Glutamatergic neuron (in vitro differentiated cells): ENCODE measurements at places on chromosomes 1 and 21. TPM values are rescaled to one million over a fixed set of nuclear protein-coding genes. Genes with fewer than 3 reads are reported as not detected.

GRCh38 chr1:113074237-113074636, 1.2 kb downstream of the LRIG2 start:
- H3K27me3 ChIP-seq = peaks cover 8% of the 10 kb centered on the region
- peak overlapping the region; percentile 100 for H3K4me3 ChIP-seq
- no peak for DNase-seq
- peaks cover 5% of the 10 kb centered on the region for H3K4me1 ChIP-seq
- H3K36me3 ChIP-seq = no peaks in the 10 kb centered on the region
- peak overlapping the region; percentile 99 for H3K27ac ChIP-seq

- peaks cover 5% of the 10 kb centered on the region for H3K36me3 ChIP-seq
- no peak within 1 kb of the TSS for H3K4me3 ChIP-seq
- H3K27me3 ChIP-seq = peaks cover 6% of the 10 kb centered on the region
- H3K4me1 ChIP-seq = no peaks in the 10 kb centered on the region
- DNase-seq = peak; percentile 30
- no peak within 1 kb of the TSS for H3K27ac ChIP-seq
These were observed at the start of gene C1orf94 for GRCh38 chr1:34176830-34177603. Gene C1orf94 (plus strand): TSS chr1:34176907. CDS start chr1:34177790, 883 bp downstream.

DNA sequence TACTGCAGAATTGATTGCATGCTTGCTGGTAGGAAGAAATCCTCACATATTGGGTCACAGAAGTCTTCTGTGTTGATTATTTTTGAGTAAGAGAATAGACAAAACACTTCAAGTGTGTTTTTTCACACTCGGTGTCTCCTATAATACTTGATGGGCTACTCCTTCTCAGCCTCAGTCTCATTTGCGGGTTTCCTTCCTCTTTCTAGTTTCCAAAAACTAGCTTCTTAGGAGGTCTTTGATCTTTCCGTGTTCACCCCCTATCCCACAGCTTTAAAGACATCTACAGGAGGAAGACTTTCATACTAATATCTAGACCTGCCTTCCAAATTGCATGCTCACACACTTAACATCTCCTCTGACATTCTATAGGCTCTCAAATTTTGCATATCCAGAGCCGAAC, 40.7 kb upstream of the NTPCR start:
- peaks cover 6% of the 10 kb centered on the region for H3K4me1 ChIP-seq
- no peak overlapping the region for H3K27ac ChIP-seq
- no peak for DNase-seq
- H3K27me3 ChIP-seq = peaks cover 5% of the 10 kb centered on the region

DNA sequence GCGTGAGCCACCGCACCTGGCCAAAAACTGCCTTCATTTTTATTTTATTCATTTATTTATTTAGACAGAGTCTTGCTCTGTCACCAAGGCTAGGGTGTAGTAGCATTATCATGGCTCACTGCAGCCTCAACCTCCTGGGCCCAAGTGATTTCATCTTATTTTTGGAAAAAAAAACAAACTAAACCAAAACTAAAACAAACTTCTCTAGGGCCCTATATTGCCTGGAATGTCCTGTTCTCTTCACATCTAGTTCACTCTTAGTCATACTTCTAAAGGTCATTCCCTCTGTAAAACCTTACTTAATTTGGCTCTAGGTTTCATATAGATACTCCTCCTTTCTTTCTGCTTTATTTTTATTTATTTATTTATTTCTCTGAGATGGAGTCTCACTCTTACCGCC, 15.6 kb downstream of the RPS27 start:
- no peak overlapping the region for H3K27ac ChIP-seq
- no peaks in the 10 kb centered on the region for H3K36me3 ChIP-seq
- DNase-seq = no peak
- no peak overlapping the region for H3K4me3 ChIP-seq
- no peaks in the 10 kb centered on the region for H3K27me3 ChIP-seq

DNA sequence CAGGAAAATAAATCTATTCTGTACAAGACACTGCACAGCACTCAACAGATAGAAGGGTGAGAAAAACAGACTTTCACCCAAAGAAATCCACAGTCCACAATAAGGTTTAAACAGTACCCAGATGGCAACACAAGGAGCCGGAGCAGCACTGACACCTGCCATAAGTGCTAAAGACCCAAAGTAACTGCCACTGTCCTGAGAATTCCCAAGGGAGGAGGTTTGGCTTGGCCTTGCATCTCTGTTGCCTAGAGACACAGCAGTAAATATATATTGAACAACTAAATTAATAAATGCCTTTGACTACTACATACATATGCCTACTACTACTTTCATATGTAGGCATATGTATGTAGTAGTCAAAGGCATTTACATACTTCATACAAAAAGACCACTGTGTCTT, 68.0 kb downstream of the VAV3 start:
- H3K27ac ChIP-seq = peak overlapping the region; percentile 67
- H3K27me3 ChIP-seq = peaks cover 4% of the 10 kb centered on the region
- H3K4me3 ChIP-seq = no peak overlapping the region
- DNase-seq = no peak
- peaks cover 4% of the 10 kb centered on the region for H3K36me3 ChIP-seq

DNA sequence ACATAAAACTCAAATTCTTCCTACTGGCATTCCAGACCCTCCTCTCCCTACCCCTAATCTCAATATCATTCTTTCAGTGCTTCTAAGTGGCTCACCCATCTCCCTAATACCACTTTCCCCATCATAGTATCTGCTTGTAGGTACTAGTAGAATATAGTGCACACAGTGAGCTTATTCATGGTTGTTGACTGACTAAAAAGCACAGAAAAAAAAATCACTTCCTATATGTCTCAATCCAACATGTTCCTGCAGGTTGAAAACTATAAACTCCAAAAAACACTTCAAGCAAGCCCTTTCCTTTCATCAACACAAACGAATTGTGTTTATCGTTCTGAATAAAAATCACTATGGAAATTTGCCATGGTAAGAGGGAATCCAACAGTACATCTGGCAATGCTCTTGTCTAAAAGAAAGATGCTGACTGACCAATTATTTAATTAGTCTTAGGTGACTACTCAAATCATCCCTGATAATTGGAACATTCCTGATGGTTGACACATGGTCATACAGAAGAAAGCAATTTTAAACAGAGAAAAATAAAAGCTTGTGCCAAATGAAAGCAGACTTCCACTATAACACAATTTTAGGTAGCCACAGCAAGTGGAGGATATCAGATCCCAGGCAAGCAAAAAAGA, 87.1 kb downstream of the NDUFS5 start:
- H3K27ac ChIP-seq = no peak overlapping the region
- no peak for DNase-seq
- no peak overlapping the region for H3K4me3 ChIP-seq
- H3K4me1 ChIP-seq = peaks cover 7% of the 10 kb centered on the region
- H3K36me3 ChIP-seq = no peaks in the 10 kb centered on the region
- H3K27me3 ChIP-seq = no peaks in the 10 kb centered on the region

- H3K4me1 ChIP-seq = no peaks in the 10 kb centered on the region
- peaks cover 3% of the 10 kb centered on the region for H3K27me3 ChIP-seq
- H3K36me3 ChIP-seq = no peaks in the 10 kb centered on the region
- H3K27ac ChIP-seq = no peak overlapping the region
These were observed 1.7 kb downstream of the TNFSF4 start for GRCh38 chr1:173205146-173206051.

GRCh38 chr1:37914719-37915475, 32.0 kb downstream of the INPP5B start:
- DNase-seq = no peak
- H3K4me1 ChIP-seq = no peaks in the 10 kb centered on the region
- no peak overlapping the region for H3K4me3 ChIP-seq
- H3K27ac ChIP-seq = no peak overlapping the region

DNA sequence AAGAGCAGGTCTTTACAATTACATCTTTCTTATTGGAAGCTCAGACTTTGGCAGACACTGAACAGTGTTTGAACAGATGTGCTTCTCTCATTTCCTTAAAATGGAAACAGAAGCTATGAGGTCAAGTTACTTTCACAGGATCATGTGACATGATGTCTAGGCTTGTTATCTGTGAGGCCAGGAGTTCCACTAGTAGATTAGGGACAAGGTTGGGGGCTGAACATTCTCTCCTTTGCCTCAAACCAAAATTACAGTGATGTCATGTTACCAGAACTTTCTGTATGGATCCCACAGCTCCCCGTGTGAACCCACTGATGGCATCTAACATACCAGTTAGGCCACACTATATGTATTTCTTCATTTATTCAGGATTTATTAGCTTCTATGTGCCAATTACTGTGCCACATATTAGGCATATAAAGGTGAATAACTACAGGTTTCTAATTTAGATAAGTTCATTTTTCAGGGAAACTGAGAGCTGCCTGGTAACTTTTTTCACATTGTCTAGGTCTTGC, 6.0 kb downstream of the DYNLT5 start:
- peaks cover 11% of the 10 kb centered on the region for H3K4me1 ChIP-seq
- peak overlapping the region; percentile 47 for H3K4me3 ChIP-seq
- peak overlapping the region; percentile 73 for H3K27ac ChIP-seq
- no peaks in the 10 kb centered on the region for H3K27me3 ChIP-seq

- peaks cover 2% of the 10 kb centered on the region for H3K27me3 ChIP-seq
- no peak for DNase-seq
- H3K36me3 ChIP-seq = no peaks in the 10 kb centered on the region
- no peaks in the 10 kb centered on the region for H3K4me1 ChIP-seq
- no peak overlapping the region for H3K4me3 ChIP-seq
These were observed 93.1 kb upstream of the C8B start for GRCh38 chr1:57058652-57059501.

DNA sequence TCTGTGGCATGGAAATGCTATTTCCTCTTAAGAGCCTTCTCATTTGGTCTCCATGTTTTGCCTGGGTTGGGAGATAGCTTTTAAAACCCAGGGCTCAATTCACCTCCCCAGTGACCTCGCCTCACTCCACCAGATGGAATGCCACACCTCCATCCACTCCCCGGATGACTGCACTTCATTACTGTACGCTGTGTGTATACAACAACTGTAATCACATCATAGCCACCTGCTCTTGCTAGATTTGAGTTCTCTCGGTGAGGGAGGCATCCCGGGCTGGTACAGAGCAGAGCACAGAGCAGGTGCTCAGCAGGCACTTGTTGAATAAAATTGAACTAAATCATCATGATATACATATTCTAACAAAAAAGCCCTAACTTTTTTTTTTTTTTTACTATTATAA, 26.0 kb downstream of the SDE2 start:
- DNase-seq = no peak
- no peak overlapping the region for H3K27ac ChIP-seq
- peaks cover under 1% of the 10 kb centered on the region for H3K27me3 ChIP-seq
- H3K4me1 ChIP-seq = peaks cover 7% of the 10 kb centered on the region
- no peak overlapping the region for H3K4me3 ChIP-seq

- H3K4me1 ChIP-seq = no peaks in the 10 kb centered on the region
- peaks cover 6% of the 10 kb centered on the region for H3K27me3 ChIP-seq
- H3K27ac ChIP-seq = no peak overlapping the region
- DNase-seq = no peak
These were observed 5.6 kb upstream of the MAN1C1 start for GRCh38 chr1:25610822-25611630.

DNA sequence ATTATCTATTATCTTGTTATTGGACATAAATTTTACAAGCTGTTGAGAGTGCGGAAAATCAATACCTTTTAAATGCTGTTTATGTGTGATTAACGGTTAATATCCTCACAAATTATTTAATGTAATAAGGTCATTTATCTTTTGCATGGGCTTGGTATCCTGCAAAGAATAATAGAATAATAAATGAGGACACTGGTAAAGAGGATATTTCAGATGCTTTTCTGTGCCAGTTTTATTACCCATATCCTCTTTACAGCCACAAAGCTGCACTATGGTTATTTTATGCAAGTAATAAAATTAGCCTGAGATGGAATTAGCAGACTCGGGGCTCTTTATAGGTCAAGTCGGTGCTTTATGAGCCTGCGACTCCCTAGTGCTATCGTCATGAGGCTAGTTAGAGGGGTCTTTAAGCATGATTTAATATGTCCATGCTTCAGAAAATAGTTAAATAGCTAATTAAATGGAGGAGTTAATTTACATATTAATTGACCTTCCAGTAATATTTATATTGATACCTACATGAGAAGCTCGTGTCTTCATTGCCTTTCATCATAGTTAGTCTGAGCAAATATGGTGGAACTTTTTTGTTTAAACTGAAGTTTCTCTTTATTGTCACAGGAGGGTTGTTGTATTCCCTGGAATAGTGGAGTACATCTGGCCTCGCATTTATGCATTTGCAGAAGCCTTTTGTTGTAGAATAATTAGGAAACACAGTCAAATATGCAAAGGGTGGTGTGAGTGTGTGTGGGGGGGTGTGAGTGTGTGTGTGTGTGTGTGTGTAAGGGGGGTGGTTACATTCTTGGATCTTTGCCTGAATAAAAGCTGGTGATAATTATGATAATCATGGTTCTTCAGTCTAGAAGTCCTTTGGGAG, 120.3 kb downstream of the ATG4C start:
- no peaks in the 10 kb centered on the region for H3K36me3 ChIP-seq
- DNase-seq = no peak
- no peak overlapping the region for H3K27ac ChIP-seq
- peaks cover 11% of the 10 kb centered on the region for H3K4me1 ChIP-seq
- no peak overlapping the region for H3K4me3 ChIP-seq

GRCh38 chr1:24185076-24185475, 2.0 kb downstream of the IFNLR1 start:
- DNase-seq = no peak
- no peaks in the 10 kb centered on the region for H3K36me3 ChIP-seq

- H3K27me3 ChIP-seq = peaks cover 9% of the 10 kb centered on the region
- peaks cover 6% of the 10 kb centered on the region for H3K36me3 ChIP-seq
- peaks cover 5% of the 10 kb centered on the region for H3K4me1 ChIP-seq
- no peak for DNase-seq
- no peak overlapping the region for H3K4me3 ChIP-seq
These were observed 6.6 kb downstream of the MYBPH start for GRCh38 chr1:203168991-203169390.

DNA sequence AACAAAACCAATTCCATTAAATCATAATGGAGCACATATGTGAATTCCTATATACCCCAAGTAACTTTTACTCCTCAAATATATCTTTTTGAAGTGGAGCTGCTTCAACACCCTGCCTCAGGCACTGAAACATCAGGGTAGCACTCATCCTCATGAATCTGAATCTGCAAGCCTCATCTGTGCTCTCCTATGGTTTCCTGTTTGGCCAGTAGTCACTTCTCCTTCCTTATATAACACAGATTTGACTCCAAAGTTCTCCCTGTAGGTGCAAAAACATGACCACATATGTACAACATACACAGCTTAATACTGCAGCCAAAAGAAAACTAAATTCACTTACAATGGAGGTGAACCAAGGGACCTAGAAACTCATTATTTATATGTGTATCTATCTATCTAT, 7.2 kb downstream of the TRIT1 start:
- H3K27me3 ChIP-seq = no peaks in the 10 kb centered on the region
- no peak overlapping the region for H3K27ac ChIP-seq
- H3K4me1 ChIP-seq = peaks cover 9% of the 10 kb centered on the region
- H3K36me3 ChIP-seq = no peaks in the 10 kb centered on the region
- H3K4me3 ChIP-seq = no peak overlapping the region

The CYP4Z1 gene
- total RNA-seq = not detected

The LCE2C gene
- total RNA-seq = not detected

The POGZ gene
- total RNA-seq = 146 TPM

The USP24 gene
- total RNA-seq = 54.6 TPM

The HES3 gene
- total RNA-seq = 0.66 TPM

The TRABD2B gene
- total RNA-seq = 0.64 TPM

The MEX3A gene
- 114 TPM for total RNA-seq
